ENCODE measurements at places on chromosomes 2 and 18.
A peak's percentile ranks its signal among the peaks of the same experiment; 100 is the strongest.

- no peak for DNase-seq
Measured at GRCh38 chr2:174776223-174776622, 12.0 kb upstream of the CHRNA1 start.

GRCh38 chr2:218406209-218406948, 6.7 kb downstream of the CTDSP1 start:
- peak; percentile 97 for DNase-seq

DNA sequence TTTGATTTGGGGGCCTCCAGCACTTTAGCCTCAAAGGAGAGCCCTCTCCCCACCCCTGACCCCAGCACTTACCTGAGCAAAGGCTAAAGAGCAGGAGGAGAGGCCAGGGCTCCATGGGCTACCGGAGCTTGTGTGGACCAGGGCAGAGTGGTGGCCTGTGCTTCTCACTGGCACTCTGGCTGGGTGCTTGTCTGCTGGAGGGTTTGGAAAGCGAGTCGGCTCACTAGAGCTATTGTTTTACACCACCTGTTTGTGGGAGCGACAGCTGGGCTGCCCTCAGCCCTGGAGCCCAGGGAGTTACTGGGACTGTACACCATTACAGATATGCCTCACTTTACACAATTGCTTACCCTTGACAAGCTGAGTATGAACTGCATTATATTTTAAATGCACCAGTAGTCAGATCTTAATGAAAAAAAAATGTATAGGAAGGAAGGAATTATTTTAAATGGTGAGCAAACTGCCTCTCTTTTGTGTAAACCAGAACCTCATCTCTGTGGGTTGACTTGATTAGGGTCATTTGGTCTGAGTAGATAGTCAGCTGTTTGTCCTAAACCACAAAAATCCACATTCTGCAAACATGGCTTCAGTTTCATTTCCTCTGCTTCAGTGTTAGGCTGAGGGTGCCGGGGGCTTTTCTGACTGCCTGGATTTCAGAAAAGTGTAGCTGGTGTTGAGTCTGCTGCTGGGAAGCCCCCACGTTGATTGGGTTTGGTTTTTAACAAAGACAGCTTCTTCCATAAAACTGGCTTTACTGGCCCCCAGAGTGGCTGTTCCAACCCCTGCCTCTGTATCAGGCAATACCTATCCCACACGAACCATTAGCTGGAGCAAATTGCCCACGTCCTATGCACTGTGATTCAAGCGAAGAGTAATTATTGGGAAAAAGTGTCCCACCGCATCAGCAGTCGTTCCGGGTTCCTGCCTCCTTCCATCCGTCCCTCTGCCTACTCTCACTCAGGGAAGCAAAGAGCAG, at the start of gene CHRNA1:
TSS of gene CHRNA1 (minus strand) at position 193 of the 976 bp plus-strand sequence. CDS start at position 115, 78 bp downstream.
- no peak for DNase-seq

DNA sequence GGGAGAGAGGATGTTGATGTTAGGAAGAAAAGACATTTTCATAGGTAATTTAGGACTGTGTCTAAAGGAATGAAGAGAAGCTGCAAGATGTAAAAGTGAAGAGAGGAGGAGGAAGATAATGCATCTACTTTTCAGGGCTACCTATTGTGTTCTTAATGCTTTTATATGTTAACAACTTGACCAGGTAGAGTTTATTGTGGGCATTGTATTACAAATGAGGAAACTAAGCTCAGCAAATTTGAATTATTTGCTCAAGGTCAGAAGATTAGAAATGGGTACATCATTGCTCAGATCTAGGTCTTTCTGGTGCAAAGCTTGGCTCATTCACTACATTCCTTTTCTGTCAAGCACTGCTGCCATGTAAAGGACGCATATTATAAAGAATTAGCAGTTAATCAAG, 441.7 kb downstream of the THSD7B start:
- DNase-seq = no peak

DNA sequence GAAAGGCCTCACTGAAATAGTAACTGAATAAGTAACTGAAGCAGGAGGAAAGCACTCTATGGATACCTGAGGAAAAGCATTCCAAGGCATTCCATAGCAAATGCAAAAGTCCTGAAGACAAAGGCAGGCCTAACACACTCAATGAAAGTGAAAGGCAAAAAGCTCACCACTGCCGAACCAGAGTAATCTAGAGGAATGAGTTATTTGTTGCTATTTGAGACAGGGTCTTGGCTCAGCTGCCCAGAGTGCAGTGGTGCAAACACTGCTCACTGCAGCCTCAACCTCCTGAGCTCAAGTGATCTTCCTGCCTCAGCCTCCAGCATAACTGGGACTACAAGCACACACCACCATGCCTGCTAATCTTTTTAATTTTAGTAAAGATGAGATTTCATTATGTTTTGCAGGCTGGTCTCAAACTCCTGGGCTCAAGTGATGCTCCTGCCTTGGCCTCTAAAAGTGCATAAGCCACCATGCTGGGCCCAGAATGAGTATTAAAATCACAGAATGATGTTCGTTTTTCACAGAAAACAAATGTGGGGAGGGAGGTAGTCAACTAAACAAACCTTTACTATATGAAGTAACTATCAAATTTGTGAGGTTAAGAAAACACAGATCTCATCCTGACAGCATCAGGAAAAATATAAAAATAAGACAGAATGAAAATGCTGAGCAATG, 17.9 kb downstream of the PIAS2 start:
- no peak for DNase-seq

- no peak for DNase-seq
Measured at GRCh38 chr2:86596118-86596517, 27.5 kb downstream of the RNF103 start.

DNA sequence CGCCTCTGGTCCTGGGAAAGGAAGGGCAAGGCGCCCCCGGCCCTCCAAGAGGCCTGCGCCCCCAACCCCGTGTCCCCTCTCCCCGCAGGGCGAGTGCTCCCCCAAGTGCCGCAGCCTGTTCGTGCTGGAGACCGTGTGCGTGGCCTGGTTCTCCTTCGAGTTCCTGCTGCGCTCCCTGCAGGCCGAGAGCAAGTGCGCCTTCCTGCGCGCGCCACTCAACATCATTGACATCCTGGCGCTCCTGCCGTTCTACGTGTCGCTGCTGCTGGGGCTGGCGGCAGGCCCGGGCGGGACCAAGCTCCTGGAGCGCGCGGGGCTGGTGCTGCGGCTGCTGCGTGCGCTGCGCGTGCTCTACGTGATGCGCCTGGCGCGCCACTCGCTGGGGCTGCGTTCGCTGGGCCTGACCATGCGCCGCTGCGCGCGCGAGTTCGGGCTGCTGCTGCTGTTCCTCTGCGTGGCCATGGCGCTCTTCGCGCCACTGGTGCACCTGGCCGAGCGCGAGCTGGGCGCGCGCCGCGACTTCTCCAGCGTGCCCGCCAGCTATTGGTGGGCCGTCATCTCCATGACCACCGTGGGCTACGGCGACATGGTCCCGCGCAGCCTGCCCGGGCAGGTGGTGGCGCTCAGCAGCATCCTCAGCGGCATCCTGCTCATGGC, 52.4 kb downstream of the SLC66A2 start:
- DNase-seq = no peak

DNA sequence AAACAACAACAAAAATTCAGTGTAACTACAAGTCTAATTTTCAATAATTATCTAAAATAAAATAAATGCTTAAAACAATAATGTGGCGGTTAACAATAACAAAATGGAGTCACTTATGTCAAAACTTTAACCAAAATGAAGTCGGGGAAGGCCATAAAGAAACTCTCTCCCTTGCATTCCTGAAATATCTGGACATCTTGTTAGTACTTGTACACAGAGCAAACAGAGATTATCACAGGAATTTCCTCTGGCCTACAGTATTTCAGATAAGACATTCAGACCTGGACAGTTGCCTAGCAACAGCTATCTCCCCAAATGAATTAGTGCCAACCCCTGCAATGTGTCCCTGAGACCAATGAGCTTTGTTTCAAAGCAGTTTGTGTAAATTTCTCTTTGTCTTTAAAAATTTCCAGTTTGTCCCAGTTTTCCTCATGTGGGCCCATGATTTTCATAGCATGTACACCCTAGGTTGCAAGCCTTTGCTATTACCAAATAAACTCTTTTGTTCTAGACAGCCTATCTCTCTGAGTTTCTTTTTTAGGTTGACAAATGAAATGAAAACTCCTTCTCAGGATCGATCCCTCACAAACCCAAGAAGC, 68.6 kb downstream of the EXOC6B start:
- DNase-seq = no peak

DNA sequence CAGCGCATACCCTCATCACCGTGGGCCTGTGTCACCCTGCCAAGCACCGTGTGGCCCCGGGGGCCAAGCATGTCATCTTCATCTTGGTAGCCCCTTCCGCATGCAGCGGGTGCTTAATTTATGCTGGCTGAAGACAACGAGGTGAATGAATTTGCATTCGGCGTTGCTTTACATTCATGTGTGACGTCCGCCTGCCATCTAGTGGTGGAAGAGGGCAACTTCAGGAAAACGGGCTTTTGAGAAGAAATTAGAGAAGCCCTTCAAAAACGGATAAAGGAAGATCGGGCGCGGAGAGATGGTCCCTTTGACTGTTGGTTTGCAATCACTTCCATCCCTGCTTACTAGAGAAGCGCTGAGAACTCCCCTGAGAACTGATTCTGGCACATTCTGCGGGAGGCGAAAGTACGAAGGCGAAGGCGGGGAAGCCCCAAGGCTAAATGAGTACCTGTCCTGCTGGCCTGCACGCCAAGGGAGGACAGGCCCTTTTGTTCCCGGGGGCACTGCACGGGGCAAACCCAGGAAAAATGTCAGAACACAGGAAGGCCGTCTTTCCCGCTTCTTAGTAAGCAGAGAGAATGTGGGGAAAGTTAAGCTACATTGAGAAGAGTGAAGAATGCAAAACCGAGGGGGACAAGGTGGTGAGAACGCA, 145.9 kb downstream of the ZNF516 start:
- peak; percentile 73 for DNase-seq

GRCh38 chr2:236557306-236558030, 12.2 kb upstream of the ACKR3 start:
- no peak for DNase-seq

GRCh38 chr18:49591775-49592174, 29.9 kb downstream of the LIPG start:
- DNase-seq = no peak

- DNase-seq = no peak
Measured at GRCh38 chr2:45152691-45153090, 143.4 kb upstream of the SIX2 start.

GRCh38 chr2:64233376-64233922, 89.2 kb upstream of the PELI1 start:
- DNase-seq = no peak

- DNase-seq = no peak
Measured at GRCh38 chr2:14941151-14941631, 308.7 kb downstream of the LRATD1 start.

- DNase-seq = no peak
Measured at GRCh38 chr2:70735071-70735470, 32.9 kb downstream of the ADD2 start.

DNA sequence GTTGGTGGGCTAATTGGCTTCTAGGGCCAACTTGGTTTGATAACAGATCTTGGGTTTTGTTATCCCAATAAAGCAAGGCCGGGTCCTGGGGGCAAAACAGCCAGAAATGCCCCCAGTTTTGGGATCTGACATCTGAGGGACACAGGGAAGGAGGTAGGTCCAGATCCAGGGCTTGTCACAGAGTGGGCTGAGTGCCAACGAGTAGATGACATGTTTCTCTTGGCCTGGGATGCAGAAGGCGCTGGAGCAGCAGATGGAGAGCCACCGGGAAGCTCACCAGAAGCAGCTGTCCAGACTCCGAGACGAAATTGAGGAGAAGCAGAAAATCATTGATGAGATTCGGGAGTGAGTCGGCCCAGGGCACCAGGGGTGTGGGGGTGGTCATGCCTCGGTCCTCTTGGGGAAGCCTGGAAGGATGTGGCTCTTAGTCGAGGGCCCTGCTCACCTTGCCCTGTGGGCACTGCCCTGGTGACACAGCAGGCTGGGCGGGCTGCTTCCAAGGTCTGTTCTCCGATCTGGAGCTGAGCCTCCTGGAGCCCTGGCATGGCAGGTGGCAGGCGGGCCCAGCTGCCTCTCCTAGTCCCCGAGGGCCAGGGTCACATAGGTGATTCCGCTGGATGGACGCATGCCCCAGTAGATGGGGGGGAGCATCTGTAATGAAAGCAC, 40.2 kb upstream of the LYPD6B start:
- DNase-seq = no peak

DNA sequence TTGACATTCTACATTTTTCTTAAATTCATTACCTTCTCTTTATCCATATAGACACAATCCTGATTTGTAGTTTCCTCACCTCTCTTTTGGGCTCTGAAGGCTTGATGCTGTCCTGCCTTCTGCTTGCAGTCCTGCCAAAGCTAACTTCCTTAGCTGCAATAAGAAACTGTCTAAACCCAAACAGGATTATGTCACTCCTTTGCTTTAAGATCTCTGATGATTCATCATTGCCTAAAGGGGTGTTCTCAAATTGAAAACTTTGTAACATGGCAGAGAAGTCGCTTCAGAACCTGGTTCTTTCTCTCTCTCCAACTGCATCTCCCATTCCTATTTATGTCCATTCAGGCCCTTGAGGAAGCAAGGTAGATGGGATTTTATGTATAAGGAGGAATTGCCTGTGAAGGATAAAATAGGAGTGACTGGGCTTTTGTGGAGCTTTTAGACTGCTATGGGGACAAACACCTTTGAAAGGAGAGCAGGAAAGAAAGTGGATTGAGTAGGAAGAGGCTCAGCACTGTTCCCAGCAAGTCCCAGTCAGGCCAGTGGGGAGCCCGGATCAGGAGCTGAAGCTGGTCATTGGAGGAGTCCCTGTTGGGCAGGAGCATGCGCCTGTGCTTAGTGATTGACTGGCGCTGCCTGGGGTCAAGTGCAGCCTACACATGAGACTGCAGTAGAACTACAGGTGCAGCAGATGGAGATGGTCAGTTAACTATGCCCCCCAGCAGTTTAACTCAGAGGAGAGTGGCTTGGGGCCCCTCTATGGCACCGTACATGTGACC, 390.6 kb downstream of the CTNNA2 start:
- no peak for DNase-seq

DNA sequence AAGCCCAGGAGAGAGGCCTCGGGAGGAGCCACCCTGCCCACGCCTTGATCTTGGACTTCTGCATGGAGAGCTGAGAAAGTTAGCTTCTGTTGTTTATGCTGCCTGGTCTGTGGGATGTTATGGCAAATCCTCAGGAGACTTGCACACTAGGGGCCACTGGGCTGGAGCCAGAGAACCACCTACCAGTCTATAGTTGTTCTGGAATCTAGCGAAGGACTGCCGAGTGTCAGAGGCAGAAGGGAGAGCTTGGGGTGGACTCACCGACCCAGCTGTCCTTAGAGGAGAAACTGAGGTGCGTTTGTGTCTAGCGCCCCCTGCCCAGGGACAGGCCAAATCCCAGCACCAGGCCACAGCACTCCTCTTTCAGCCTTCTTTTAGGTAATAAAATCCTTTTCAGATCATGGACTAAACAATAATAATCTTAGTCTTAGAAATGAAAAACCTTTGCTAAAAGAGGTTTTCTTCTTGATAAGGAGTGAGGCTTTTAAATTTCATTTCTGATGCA, 398.7 kb upstream of the SALL3 start:
- DNase-seq = no peak

Measured in activated CD8-positive, alpha-beta memory T cell treated with anti-CD3 and anti-CD28 coated beads, Interleukin-2, amount 10 ng/mL, durations not matched to agents 7 days and 5 days (primary cell).